Epithelial cell of prostate (primary cell): ENCODE measurements at places on chromosomes 5 and 9.

GRCh38 chr9:86122311-86122710 lies 23.0 kb upstream of the GOLM1 start:
- no peak for DNase-seq

- DNase-seq = no peak
Observed at GRCh38 chr9:98916660-98917059, 27.0 kb upstream of the COL15A1 start.

DNA sequence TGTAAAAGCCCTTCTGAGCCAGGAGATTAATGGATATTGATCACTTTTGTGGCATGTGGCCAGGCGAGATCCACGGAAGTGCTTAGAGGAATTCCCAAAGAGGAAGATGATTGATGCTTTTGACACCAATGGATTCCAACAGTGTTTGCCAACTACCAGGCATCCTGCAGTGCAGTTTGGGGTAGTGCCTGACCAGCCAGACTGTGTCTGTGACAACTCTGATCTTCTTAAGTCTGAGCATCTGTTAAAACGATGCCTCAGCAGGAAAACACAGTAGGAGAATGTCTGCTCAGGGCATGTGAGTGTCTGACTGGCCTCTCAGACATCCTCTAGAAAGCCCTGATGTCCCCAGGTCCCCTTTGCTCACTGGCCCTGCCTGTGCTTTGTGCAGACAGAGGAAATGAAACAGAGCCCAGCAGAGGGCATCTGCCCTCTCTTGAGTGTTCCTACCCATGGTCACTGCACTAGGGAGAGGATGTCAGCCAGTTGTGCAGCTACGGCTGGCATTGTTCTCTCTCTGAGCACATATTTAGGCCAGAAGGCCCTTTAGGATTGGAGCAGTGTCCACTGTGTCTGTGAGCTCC lies 57.0 kb downstream of the TRPC7 start:
- DNase-seq = no peak

GRCh38 chr9:115034801-115035200 lies 83.2 kb downstream of the TNC start:
- peak; percentile 24 for DNase-seq

DNA sequence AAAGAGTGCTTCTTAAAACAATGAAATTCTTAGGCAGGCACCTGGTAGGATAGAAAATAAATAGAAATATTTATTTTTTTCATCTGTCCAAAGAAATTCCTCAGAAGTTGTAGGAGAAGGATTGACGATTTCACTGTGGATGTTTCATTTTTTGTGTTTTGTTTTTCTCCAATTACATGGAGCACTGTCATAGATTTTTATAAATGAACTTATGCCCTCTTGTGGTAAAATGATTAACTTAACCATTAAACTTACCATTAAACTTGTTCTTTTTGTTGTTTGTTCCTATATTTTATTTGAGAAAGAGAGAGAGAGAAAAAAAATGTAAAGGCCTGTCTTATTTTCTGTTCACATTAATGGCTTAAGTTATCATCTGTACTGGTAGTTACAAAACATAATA lies 339.2 kb downstream of the PRR16 start:
- DNase-seq = no peak

- DNase-seq = no peak
Observed at GRCh38 chr5:128035689-128036088, 47.9 kb upstream of the SLC12A2 start.

DNA sequence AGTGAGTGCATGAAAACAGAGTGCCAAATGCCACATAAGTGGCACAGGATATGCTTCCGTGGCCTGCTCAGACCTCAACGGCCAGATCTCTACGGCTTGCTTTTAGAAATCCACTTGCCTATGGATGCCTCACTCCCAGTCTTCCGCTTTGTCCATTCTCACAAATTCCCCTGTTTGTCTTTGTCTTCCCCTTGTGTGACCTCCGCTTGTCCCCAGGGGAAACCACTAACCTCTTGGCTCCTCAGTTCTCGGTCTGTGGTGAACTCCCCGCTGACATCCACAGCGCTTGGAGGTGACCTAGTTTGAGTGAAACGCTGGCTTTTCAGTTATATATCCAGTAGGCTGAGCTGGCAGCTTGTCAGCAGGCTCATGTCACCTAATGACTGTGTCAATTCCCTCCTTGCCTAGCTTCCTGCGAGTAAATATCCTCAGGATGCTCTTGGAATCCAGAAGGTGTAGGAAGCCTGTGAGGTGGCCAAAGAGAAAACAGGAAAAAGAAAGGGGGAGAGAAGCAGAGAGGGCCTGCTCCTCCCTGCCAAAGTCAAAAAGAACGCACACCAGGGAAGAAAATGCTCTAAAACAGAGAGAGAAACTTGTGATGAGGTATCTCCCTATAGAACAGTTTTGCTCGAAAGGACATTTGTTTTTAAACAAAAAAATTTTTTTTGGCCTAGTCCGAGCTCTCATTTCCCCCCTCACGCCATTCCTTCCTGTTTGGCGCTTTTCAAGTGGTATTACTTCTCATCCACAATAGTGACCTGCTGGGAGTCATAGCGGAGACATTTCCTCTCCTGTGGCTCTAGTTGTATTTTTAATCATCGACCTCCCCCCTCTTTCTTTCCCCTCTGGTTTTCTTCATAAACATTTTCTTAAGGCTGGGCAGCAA lies 101.6 kb upstream of the SPRY4 start:
- no peak for DNase-seq

DNA sequence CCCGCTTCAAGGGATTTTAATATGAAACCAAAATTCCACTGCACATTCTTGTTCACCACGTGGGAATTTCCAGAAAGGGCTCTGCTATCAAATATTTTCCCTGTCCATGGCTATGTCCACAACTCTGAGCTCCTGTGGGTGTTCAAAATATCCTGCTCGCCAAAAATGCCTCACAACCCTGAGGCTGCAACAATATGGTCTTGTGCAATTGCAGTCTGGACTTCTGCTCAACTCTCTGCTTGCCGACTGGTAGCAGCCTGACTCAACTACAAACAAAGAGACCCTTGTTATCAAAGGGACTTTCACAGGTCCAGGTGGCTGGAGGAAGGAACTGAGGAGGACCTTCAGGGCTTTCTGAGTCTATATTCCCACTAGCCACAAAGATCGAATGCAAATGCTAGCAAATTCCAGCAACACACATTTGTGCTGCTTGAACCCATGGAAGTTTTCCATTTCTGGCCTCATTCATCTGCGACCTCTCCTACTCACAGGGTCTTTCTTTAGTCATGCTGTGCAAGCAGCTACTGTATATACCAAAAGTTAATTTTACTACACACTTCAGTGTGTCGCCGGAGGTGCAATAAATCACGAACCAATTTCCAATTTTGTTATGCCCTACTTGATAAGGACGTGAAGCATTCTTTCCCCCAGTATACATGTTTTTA lies 169.2 kb upstream of the SLC30A5 start:
- peak; percentile 37 for DNase-seq

- no peak for DNase-seq
Observed at GRCh38 chr9:107932046-107932445, 442.5 kb upstream of the KLF4 start.

- no peak for DNase-seq
Observed at GRCh38 chr5:84362061-84362720, 22.5 kb downstream of the EDIL3 start.

DNA sequence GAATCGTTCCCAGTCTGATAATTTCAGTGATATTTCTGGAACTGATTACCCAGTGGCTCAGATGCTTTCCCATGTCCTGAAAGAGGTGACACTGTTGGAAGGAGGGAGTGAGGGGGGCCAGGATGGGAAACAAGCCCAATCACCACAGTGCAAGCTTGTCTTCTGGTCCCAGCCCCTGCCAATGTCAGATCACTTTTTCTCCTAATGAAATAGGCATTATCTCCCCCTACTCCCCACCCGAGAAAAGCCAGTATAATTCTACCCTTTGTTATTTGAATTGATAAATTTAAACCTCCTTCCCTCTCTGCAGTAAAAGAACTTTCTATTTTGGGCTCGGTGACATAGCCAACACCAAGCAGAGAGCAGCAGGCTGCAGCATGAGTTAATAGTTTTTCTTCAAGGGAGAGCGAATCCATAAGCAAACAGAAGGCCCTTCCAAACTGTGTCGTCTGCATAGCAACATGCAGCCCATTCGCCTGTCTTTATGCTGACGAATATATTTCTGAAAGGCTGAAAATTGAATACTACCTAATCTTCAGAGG lies 14.6 kb upstream of the PPP2CA start:
- no peak for DNase-seq

GRCh38 chr5:36202521-36202961 lies 39.2 kb downstream of the NADK2 start:
- DNase-seq = no peak
